OCI-LY7 (cell line): ENCODE measurements at places on chromosomes 1 and 21.

DNA sequence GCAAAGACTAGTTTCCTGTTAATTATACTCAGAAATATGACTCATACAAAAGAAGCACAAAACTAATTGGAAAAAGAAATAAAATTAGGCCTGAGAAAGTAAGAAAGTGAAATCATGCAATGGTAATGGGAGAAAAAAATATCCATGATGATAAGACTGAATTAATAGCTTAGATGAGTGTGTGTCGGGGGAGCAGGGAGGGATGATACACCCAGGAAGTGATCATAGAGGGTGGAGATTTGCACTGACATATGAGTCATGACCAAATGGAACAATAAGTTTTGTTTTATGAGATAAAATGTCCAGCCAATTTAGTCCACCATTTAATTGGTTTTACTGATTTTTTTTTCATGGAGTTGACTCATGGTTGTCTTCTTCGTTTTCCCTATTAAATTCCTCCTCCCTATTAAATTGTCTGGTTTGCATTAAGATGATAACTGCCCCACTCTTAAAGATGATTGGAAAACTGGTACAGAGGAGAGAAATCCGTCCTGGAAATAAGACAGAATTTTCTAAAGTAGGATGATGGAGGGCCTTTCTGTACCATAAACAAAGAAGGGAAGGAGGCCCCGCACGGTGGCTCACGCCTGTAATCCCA lies 111.7 kb upstream of the KCNJ6 start:
- DNase-seq: no peak

DNA sequence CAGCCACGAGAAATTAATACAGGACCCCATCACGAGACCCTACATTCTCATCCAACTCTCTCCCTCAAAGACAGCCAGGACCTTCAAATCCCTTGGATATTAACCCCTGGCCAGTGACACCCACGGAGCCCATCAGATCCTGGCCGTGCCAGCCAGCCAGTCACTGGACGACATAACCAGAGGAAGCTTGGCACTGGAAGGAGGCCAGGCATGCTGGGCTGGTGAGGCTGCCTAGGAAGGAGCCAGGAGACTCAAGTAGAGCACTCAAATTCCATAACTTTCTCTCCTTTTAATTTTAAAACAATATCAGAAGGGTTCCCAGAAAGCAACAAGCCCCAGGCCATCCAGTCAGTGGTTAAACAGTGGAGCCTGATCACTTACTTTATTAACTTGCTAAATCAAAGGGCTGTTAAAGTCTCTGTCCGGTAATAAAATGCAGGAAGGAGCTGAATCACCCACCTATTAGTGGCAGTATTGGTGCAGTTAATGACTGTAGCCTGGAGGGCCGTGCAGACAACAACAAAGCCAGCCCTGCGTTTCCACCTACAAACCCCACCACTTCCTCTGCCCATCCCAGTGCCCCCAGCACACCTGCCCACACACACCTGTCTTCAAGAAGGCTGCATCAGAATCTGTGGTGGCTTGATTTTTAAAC lies 78.0 kb downstream of the HIVEP3 start:
- DNase-seq: no peak

DNA sequence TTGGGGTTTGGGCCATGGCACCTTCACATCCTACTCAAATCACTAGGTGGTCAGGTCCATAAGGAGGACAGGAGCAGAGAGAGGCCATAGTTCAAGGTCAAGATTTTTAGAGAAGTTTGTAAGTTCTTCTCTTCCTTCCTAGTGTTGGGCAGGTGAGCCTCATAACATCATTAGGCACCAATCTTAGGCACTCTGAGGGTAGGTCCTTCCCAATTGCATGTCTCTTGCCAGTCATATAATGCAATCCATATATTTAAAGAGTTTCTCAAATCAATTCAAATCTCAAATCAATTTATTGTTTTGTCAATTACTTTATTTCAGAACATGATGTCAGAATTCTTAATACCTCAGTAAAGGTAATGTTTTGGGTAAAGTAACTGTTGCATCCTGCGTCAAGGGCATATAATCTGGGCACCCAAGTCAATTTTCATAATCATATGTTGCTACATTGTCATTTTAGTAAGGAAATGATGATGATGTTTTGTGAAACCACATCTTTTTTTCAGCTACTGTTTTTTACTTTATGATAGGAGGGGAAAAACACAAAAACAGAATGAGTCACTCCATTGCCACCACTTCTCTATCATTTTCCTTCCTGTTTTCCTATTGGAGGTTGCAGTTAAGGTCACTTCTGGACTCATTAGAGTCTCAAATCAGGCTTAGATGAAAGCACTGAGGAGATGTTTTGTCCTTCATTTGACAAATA lies 122.7 kb downstream of the UCHL5 start:
- no peak for DNase-seq

DNA sequence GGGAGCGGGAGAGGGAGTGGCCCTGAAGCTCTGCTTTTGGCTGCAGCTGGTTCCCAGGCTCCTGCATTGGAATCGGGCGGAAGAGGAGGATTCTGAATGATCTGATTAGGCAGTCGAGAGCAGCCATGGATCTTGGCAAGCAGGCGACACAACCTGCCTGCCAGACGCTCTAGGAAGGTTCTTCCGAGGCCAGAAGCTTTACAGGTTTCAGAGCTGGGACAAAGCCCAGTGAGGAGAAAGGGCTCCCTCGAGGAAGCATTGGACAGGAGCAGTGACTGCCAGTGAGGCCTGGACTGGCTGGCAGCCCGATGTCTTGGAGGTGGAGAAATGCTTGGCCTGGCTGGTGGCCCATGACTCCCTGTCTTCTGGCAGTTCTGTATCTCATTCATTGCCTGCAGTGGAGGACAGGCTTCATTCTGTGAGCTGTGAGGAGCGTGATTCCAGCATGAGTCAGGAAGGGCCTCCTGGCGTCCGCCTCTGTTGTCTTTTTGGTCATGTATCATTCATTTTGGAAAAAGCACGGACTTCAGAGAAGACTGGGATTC lies 132.7 kb upstream of the IPO9 start:
- no peak for DNase-seq

DNA sequence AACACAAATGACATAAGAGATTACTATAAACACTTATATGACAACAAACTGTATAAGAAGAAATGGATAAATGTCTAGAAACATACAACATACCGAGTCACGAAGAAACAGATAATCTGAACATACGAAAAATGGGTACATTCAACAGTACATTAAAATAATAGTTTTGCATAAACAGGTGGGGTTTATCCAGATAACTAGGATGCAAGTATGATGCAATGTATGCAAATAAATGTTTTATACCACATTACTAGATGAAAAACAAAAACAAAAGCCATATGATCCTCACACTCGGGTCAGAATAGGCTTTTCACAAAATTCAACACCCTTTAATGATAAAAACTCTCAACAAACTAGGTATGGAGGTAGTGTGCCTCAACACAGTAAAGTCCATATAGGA lies 1585.7 kb downstream of the BRINP3 start:
- DNase-seq: no peak

DNA sequence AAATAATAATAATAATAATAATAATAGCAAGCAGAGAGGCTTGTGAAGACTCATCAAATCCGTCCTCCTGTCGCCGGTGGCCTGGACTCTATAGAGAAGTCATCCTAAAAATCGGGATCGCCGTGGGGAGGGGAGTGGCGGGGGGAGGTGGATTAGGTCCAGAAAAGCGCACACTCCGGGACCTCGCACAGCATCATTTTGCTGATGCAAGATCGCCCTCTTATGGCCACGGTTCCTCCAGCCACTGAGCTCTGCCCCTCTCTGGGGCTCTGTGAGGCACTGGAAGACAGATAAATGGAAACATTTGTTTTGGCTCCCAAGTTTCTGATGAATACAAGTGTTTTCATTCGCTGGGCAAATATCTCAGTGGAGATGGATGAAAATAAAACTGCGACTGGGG lies 612.0 kb downstream of the MATN1 start:
- peak; percentile 21 for DNase-seq

- peak; percentile 34 for DNase-seq
Observed at GRCh38 chr21:44874497-44875315, 1.2 kb upstream of the PTTG1IP start.

DNA sequence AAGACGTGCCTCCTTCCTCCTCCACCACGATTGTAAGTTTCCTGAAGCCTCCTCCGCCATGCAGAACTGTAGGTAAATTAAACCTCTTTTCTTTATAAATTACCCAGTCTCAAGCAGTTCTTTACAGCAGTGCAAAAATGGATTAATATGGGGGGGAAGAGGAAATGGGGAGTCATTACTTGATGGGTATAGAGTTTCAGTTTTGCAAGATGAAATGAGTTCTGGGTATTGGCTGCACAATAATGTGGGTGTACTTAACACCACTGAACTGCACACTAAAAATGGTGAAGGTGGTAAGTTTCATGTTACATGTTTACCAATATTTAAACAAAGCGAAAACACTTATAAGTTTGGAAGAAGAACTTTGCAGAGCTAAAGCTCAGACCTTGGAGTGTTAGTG lies 24.3 kb upstream of the DISP1 start:
- no peak for DNase-seq

GRCh38 chr1:41875487-41875886 lies 43.2 kb downstream of the HIVEP3 start:
- DNase-seq: no peak

DNA sequence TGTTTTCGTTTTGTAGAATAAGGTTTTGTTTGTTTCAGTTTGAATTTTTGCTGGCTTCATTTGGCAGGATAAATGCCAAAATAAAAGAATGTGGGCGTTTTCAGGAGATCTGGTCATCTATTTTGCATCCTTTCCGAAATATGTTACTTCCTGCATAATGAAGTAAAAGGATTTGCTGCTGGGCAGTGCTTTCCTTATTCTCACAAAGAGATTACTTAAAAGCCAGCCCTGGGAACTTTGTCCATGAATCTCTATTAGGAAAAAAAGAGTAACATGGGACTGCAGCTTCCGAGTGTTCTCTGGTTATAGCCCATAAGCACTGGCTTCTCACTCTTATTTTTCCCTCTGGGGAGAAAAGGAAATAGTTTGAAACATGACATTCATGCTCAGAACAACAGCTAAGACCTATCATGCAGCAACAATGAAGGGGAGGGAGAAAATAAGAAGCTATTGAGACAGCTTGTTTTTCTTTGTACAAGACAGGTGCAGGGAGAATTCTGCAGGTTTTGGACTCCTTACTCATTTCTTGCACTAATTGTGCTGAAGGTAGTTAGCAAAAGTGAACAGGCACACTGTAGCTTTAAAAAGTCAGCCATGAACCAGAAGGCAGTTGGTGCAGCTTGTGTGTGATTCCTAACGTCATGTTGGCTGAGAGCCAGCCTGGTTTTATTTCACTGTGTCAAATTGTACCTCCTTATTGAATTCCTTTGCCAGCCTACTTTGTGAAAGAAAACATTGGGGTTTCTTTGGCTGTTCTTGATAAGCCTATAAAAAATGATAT lies at the start of gene SAMD13:
TSS of gene SAMD13 (plus strand) at position 705 of the 781 bp plus-strand sequence. CDS start 1,527 bp downstream, outside the sequence.
- DNase-seq: peak; percentile 83

DNA sequence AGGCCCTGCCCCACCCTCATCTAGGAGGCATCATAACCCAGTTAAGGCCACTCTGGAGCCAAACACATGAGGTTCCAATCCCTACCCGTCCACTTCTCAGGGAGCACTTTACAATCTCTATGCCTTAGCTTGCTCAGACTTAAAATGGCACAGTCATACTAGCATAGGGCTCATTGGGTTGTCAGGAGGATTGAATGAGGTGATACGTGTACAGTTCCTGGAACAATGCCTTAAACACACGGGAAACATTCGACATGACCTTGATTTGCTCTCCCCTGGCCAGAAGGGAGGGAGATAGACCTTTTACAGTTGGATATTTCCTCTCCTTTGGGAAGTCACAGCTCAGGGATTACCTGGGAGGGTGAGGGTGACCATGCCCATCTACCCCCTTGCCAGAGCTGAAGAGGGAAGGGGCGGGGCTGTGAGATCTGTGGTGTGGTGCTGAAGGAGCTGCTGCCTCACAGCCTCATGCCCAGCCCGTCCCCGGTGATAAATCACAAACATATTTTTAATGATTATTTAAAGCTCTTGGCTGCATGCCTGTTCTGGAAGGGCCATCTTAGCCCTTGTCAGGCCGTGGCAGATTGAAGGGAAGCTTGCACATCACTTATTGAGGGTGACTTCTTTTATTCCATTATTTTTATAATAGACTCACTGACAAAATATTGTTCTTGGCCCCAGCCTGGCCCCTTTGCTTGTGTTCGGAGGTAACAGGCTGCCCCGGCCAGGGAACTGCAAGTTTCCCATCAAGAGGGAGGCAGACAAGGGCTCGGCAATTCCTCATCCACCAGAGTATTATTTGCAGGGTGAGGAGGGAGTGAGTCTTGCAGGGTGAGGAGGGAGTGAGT lies 83.4 kb downstream of the FOXD2 start:
- no peak for DNase-seq

DNA sequence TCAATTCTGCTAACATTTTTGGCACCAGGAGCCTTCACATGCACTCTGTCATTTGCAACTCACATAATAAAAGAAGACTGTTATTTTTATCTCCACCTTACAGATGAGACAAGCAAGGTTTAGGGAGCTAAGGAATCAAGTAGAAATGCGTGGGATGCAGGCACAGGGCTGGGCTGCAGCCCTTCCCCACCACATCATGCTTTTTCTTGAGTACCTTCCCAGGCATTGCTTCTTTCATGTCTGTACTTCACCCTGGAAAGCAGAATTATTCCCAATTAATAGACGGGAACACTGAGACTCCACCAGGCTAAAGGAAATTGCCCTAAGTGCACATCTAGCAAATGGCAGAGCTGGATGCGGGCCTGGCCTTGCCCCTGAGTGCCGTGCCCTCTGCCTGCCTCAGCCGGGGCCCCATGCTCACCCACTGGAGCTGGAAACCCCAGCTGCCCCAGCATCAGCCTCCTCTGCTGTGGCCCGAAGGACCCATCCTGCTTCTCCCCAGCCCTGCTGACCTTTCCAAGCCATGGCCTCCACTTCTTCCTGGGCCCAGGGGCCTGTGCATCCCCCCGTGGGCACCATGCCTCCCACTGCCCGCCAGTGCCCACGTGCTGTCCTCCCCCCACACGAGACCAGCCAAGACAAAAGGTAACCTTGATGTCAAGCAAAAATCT lies 257.5 kb downstream of the TOMM20 start:
- no peak for DNase-seq

- no peak for DNase-seq
Observed at GRCh38 chr1:19885821-19886220, 3.6 kb downstream of the OTUD3 start.

DNA sequence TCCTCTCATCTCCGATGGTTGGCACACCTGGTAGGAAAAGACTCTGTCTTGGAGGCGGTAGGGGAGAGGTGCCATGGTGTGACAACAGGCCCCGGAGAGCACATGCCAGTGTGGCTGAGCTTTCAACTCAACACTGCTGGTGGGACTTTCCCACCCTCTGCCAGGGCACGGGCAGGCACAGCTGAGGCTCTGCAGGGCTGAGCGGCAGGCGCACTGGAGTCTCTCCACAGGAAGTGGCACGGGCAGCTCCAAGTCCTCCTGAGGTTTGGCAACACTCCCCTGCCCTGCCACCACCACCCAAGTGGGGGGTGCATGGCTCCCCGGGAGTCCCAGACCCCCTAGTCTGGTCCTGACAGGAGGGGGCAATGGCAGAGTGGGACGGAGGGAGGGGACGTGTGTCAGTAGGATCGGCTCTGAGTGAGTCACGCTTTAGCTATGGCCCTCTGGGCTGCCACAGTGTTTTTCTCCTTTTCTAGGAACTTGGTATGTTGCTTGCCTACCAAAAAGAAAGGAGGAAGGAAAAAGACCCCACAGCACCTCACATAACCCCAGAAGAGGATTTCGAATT lies 27.3 kb upstream of the EVA1B start:
- no peak for DNase-seq
